ENCODE measurements at places on chromosomes 2 and 18.

GRCh38 chr2:16021611-16022363, 81.4 kb downstream of the MYCN start:
- DNase-seq = no peak

GRCh38 chr2:120622159-120622869, 113.4 kb upstream of the GLI2 start:
- no peak for DNase-seq

GRCh38 chr2:143730155-143730952, 601.1 kb downstream of the ARHGAP15 start:
- no peak for DNase-seq

DNA sequence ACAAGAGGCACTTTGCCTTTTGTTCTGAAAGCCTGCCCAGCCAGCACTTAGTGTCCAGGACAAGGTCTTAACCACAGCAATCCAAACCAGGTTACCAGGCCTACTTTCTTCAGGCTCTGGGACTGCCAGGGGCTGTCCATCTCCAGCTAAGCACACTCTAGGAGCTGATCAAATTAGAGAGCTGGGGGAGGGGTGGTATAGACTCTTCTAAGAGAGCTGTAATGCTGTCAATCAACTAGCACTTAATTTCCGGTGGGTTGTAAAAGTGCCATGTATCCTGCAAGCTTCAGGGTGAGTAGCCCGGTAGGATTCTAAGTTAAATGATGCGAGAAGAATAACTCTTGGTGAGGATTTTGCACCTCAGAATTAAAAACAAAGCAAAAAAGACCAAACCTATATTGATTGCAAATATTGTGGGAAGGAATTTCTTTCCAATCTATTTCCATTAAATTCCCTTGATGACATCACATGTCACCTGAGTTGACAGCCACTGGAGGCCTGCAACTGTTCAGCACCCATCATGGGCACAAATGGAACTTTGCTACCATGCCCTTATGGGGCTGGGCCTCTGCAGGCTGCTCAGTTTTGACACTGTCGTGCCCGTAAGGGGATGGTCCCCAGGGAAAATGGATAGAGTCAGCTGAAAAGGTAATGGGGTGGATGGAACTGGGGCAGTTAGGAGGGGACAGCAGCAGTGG, 8.7 kb upstream of the COX7A2L start:
- DNase-seq = no peak

GRCh38 chr2:224968051-224968450, 74.2 kb downstream of the DOCK10 start:
- no peak for DNase-seq

- DNase-seq = no peak
Measured at GRCh38 chr2:138757384-138757783, 22.8 kb downstream of the NXPH2 start.

DNA sequence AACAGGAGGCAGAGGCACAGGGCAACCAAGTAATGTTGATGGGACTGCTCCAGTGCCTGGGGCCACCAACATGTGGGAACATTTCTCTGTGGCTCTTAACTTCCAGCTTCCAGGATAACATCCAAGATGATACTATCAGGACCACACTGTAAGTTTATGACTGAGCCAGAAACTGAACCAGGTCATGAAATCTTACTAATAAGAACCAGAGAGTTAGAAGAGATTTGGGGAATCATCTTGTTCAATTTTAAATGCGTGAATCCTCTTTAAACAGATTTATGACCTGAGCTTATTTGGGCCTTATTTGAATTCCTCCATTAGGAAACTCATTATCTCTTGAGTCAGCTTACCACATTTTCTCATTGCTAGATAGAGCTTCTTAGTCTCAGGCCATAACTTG, 45.0 kb downstream of the MAP2 start:
- no peak for DNase-seq

DNA sequence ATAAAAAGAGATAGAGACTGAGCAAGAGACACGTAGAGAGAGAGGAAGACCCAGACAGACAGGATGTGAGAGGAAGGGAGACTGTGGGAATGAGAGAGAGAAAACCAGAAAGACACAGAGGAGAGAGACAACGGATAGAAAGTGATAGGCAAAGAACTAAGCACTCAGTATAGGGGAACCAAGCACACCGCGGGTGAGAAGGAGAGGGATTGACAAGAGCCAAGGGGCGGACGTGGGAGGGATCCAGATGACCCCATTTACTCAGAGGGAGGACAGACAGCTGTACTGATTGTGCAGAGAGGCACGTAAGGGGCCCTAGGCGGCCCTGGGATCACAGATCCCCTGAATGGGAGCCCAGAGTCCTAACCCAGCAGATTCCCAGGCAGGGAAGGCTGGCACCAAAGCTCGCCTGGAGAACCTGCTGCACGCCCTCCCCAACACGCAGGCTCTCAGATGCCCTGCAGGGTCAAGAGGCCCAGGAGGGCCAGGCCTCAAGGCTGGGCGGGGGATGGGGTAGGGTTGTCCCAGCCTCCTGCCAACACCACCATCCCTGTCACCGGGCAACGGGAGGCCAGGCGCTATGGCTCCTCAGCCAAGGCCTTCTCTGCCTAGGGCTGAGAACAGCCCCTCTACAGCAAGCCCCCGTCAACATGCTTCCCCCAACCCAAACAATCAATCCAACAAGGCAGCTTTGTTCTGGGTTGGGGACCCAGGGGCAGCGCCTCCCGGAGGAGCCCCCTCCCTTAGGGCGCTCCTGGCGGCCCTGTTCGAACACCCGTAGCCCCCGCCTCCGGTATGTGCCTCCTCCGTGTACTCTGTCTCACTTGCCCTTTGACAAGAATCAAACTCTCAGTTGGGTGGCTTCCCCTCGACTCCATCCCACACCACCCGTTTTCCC, 579 bp downstream of the LOXL3 start:
- DNase-seq = no peak

DNA sequence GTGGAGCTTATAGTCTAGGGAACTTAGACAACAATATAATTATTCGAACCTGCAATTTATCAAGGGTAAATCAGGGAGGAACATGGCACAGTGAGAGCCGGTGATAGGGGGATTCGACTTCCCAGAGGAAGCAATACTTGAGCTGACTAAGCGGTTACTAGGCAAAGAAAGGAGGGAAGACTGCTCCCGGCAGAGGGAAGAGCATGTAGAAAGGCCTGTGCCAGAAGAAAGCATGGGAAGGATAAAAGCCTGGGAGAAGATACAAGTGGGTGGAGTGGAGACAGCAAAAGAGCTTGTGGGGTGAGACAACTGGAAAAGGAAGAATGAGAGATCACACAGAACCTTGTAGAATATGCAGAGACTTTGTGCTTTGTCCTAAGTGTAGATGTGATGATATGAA, 93.3 kb downstream of the MARCHF4 start:
- no peak for DNase-seq

DNA sequence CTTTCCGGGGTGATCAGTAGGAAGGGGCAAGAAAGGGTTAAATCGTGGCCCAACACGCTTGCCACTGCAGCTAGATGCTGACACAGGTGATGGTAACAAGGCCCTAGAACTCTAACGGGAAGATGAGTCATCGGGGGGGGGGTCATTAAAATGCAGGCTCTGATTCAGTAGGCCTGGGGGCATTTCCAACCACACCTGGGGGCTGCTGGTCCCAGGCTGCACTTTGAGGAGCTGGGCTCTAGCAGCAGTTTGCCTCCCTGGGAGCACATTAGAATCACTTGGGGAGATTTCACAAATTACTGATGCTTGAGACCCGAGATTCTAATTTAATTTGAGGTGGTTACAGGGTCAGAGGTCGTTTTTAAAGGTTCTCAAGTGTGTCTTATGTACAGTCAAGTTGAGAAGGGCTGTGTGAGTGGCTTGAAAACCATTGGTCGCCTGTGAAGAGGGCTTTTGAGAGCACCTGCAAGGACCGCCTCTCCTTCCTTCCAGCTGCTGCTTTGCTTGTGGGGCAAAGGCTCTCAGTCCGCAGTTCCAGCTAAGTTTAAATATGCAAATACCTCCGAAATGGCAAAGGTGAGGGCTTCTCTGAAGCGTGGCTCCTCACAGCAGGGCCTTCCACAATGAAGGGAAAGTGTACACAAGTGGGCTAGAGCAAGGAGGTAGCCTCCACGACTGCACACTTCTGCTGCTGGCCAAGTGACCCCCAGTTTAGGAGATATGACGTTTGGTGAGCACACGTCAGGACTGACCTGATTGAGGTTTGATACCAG, 128.0 kb upstream of the MSH6 start:
- DNase-seq = no peak

DNA sequence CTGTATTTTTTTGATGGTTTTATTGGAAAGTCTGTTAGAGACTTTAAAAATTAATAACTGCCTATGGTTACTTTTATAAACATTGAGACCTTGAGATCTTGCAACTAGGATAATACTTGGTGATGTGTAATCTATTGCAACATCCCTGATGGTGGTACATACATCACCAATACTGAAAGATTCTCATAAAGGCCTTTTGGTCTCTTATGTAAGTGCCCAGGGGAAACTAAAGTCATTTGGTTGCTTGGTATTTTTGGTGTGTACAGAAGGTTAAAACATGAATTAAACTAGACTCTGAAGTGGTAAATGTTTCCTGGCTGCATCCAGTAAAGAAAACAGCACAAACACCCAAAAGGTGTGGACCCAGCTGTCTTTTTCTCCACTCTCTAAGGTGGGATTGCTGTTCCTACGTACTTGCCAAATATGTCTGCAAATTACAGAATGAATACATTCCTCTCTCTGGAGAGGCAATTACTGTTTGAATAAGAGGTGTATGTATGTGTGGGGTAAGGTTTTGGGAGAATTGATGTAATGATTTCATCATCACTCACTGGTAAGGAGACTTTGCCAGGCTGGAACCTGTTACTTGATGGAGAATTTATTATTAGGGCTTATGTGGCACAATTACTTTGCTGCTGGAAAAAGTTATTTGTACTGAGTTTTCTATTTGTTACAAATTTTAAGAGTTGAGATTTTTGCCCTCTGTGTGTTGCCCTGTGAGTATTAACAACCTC, 3.6 kb downstream of the B3GNT2 start:
- DNase-seq = peak; percentile 22

- DNase-seq = no peak
Measured at GRCh38 chr2:31271851-31272267, 37.9 kb downstream of the EHD3 start.

DNA sequence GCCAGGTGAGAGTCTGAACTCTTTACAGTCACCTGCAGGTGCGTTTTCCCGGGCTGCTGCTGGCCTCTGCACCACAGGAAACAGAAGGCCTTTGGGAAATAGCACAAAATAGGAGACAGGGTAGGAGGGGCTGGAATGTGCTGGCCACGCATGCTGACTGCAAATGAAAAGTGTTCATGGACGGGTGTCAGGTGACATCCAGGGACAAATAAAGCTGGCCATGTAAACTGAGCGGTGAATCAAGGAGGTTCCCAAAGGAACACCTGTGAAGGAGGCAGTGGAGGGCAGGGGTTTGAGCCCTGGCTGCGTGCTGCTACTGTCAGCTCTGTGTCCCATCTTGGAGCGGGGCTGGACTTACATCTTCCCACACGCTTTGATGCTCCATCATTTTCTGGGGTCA, 42.4 kb upstream of the GBX2 start:
- DNase-seq = no peak

GRCh38 chr2:233152541-233152940, 92.4 kb downstream of the INPP5D start:
- no peak for DNase-seq

- no peak for DNase-seq
Measured at GRCh38 chr2:31266804-31267203, 32.9 kb downstream of the EHD3 start.

DNA sequence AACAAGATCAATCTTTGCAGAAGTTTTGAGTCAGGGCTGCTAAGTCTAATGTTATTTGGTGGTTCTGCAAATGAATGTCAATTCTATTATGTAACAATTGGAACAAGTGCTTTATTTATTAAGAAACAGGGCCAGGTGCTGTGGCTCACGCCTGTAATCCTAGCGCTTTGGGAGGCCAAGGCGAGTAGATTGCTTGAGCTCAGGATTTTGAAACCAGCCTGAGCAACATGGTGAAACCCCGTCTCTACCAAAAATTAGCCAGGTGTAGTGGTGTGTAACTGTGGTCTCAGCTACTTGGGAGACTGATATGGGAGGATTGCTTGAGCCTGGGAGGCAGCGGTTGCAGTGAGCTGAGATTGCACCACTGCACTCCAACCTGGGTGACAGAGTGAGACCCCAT, 13.2 kb upstream of the RNF103 start:
- no peak for DNase-seq

DNA sequence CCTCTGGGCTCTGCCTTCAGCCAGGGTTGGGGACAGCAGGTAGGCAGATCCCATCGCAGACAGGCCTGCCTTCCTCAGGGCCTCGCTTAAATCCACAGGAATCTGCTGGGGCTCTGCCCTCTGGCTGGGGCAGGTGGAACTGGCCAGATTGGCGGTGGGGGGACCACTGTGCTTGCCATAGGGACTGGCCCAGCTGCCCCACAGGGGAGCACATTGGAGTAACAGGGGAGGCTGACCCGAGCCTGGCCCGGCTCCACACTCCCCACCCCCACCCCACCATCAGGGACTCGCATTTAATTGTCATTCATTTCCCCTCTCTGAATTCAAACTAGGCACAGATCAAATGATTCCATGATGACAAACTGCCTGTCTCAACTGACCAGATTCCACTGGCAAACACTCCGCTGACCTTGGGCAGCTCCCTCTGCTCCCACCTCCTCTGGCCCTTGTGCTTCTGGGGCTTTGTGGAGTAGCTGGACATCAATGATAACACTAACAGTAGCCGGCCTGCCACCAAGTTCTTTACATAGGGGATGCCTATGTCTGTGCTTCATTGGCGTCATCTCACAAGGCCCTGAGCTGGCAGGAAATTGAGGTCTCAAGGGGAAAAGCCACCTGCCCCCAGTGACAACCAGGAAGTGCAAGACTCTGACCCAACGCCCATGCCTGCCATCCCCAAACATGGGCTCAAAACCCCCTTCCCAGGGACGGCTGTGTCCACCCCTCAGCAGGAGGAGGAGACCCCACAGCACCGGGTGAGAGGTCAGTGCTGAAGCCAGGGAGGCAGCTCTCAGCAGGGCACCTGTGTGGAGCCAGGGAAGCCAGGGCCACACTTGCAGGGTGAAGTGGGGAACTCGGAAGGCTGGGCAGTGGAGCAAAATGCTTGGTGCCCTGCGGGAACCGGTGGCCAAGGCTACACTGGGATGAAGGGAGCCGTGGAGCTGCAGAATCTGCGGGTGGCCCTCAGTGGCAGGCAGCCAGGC, 2.1 kb upstream of the B3GNT7 start:
- DNase-seq = peak; percentile 92
